ENCODE measurements at places on chromosomes 12 and 14.

DNA sequence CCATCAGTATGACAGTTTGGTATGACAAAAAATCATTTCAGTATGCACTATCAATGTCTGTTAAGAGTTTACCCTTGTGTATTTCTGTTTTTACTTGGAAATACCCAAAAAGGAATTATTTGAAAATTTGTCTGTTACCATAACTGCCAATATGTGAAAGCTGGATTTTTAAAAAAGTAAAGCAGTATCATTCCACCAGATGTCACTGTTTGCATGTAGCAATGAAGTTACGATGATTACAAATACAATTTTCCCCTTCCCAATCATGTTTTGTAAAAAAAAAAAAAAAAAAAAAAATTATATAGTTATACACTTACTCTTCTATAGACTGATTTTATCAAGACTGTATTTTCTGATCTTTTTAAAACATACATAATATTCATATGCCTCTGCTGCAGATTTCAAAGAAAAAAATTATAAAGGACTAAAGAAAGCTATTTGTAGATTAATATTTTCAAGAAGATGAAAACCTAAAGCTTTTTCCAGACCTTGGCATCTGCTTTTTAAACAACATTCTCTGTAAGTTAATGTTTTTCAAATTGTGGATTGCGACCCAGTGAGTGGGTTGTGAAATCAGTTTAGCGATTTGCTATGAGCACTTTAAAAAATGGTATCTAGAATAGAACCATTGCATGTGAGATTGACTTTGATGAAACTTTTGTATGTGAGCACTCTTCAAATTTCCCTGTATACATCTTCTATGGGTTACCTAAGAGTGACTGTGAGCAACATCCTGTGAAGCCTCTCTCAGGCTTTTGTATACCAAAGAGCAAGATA is 114.2 kb downstream of the TTC6 start:
- no peak for DNase-seq

GRCh38 chr14:76584271-76584702 is 177.0 kb upstream of the VASH1 start:
- DNase-seq, result no peak

- no peak for DNase-seq
Measured at GRCh38 chr14:34676516-34677211, 37.7 kb downstream of the CFL2 start.

DNA sequence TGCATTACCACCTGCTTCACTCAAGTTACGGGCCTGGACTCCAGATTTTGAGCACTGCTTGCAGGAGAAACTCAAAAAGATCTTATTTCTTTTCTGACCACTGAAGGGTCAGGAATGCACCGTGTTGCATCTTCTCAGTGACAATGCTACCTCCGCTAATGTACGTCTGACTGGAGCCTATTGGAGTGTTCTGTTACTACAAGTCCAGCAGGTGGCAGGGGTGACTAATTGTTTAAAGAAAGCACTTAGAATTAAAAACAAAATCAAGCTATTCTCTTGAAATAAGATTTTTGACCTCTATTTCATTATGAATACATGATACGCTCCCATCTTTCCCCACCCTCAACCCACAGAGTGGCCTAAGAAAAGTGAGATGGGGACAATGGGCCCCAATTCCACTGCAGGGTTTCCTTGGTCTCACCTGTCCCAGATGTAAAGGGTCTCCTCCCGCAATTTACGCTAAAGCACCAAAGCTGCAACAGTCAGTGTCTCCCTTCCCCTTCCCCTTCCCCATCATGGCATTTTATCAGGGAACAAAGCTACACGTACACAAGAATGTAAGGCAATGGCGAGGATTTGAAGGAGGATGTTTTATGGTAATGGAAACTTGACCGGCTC is 2.2 kb downstream of the TBPL2 start:
- peak; percentile 11 for DNase-seq

- no peak for DNase-seq
Measured at GRCh38 chr12:57724936-57725740, 13.4 kb downstream of the AGAP2 start.

DNA sequence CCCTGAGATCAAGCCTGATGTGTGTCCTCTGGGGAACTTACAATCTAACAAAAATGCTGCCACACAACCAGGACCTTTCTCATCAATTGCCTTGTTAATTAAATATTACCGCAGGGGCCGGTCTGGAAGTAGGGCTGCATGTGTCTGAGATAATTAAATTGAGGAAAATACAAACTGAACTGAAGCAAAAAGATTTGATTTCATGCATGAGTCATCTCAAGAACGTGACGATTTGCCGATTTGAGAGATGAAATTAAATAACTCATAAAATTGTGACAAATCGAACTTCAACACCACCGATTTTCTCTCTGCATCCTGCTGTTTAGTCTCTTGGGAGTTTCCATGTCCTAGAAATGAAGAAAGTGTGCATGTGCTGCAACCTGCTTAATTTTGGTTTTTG is 94.6 kb upstream of the DAAM1 start:
- DNase-seq, result no peak

DNA sequence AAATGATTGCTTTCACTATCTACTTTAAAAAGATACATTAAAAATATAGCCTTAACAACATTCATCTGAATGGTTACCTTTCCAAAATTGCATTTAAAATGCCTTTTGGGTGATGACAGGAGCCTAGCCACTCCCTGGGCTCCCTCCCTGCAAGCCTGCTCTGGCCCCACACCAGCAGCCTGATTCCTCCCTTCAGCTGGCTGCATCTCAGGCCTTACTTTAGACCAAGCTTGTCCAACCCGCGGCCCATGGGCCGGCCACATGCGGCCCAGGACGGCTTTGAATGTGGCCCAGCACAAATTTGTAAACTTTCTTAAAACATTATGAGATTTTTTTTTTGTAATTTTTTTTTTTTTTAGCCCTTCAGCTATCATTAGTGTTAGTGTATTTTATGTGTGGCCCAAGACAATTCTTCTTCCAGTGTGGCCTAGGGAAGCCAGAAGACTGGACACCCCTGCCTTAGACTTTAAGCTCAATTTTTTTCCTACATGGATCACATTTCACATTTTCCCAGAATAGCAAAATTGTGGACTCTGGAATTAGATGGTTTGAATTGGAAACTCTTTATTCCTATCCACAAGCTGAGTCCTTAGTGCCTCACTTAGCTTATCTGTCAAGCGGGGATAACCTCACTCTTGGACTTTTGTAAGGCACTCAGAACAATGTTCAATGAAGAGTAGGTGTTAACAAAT is 124.4 kb downstream of the MYRFL start:
- no peak for DNase-seq

GRCh38 chr12:51401900-51402299 is 10.7 kb upstream of the GALNT6 start:
- DNase-seq, result no peak

DNA sequence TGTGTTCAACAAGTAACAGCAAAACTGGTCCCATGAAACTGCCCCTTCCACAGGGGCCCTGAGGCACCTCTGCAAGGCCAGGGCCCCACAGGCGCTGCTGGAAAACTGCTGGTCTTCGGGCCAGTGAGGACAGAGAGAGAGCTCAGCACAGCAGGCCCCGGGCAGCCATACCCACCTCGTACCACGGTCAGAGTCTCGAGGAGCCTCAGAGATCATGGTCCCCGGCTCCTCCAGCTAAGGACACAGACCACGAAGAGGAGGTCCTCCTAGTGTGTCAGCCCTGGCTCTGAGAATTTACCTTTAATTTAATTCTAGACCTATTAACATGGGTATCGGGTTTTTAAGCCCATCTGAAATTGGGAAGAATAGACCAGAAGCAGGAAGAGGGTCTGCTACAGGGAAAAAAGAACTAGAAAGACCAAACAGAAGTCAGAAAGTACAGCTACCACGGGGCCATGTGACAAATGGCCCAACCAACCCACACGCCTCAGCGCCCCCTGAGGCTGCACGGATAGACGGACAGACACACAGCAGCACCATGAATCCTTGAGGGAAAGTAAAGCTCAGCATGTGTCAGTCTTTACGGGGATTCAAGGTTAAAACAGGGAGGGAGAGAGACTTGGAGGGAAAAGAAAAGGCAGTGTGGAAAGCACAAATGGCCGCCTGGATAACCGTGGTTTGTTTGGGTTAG is 22.9 kb downstream of the ANKRD9 start:
- no peak for DNase-seq

GRCh38 chr14:95463171-95463901 is 53.1 kb downstream of the SYNE3 start:
- no peak for DNase-seq

- DNase-seq, result no peak
Measured at GRCh38 chr14:31232081-31232480, 24.5 kb upstream of the HECTD1 start.

DNA sequence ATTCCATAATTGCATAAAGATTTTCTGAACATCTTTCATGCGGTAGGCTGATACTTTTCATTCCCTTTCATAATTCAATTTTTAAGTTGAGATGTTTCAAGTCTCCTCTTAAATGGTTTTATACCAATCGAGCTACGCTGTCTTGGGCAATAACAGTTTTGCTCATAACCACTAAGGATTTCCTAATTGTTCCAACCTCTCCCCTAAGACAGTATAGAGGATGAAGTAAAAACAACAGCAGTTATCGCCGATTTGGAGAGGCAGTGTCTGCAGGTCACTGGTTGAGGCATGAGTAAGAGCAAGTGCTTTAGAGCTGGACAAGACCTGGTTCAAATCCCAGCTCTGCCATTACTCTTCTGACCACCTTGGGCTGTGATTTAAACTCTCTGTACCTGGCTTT is 6.9 kb upstream of the MED13L start:
- DNase-seq, result no peak

DNA sequence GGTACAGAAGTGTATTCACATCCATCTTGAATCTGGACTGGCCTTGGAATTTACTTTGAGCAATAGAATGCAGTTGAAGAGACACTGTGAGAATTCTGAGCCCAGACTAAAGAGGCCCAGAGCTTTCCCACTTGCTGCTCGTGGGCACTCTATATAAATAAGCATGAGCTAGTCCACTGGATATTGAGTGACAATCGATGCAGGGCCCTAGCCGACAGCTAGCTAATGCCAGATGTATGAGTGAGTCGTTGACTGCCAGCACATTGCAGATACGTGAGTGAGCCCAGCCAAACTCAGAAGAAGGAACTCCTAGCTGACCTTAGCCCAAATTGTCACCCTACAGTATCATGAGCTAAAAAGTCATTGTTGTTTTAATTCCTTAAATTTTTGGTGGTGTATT is 24.9 kb downstream of the NAV3 start:
- DNase-seq, result no peak

Measured in CD4-positive, CD25-positive, alpha-beta regulatory T cell (primary cell).